ENCODE measurements at places on chromosomes 3 and 15. TPM values are rescaled to one million over a fixed set of nuclear protein-coding genes. Genes with fewer than 3 reads are reported as not detected.

CFAP91 gene
- 2.4 TPM for total RNA-seq

RASL12 gene
- total RNA-seq = 93.9 TPM

DNAH12 gene
- 0.19 TPM for total RNA-seq

SAXO2 gene
- 2.1 TPM for total RNA-seq

PLA2G4B gene
- total RNA-seq = 4.0 TPM

GOLGA8T gene
- total RNA-seq = not detected

VGLL3 gene
- 151 TPM for total RNA-seq

DCBLD2 gene
- total RNA-seq = 28.8 TPM

NPTN gene
- total RNA-seq = 189 TPM

XXYLT1 gene
- 15.7 TPM for total RNA-seq

CCR9 gene
- not detected for total RNA-seq

PAK6 gene
- 0.37 TPM for total RNA-seq

EEF1AKMT4 gene
- total RNA-seq = 1.3 TPM

ITPKA gene
- 0.33 TPM for total RNA-seq

XPC gene
- total RNA-seq = 24.0 TPM

POTEB3 gene
- total RNA-seq = not detected

FBXW12 gene
- total RNA-seq = not detected

NR1I2 gene
- total RNA-seq = not detected

HIGD1A gene
- total RNA-seq = 163 TPM

MAP6D1 gene
- total RNA-seq = 1.4 TPM

MED12L gene
- 1.00 TPM for total RNA-seq

LSMEM2 gene
- not detected for total RNA-seq

TICRR gene
- 0.09 TPM for total RNA-seq

ERICH6 gene
- not detected for total RNA-seq

TTC23 gene
- total RNA-seq = 16.9 TPM

IL16 gene
- 12.1 TPM for total RNA-seq

EXD1 gene
- not detected for total RNA-seq

CYP1A2 gene
- not detected for total RNA-seq

AADACL2 gene
- total RNA-seq = 1.2 TPM

BCL2A1 gene
- 4.5 TPM for total RNA-seq

GPR149 gene
- not detected for total RNA-seq

TMEM207 gene
- not detected for total RNA-seq

CHRFAM7A gene
- total RNA-seq = 8.3 TPM

UBAP1L gene
- total RNA-seq = 3.7 TPM

ZNF197 gene
- 14.0 TPM for total RNA-seq

FGD5 gene
- 34.7 TPM for total RNA-seq

C3orf20 gene
- not detected for total RNA-seq

TRPM1 gene
- total RNA-seq = not detected

THAP10 gene
- total RNA-seq = 1.7 TPM

ROPN1 gene
- not detected for total RNA-seq

SERPINI2 gene
- total RNA-seq = not detected

FAH gene
- total RNA-seq = 22.4 TPM

SLC7A14 gene
- total RNA-seq = 0.05 TPM

PROK2 gene
- total RNA-seq = 0.67 TPM

All from posterior vena cava (tissue), 2 donors.